ENCODE measurements at places on chromosomes 4 and X.

DNA sequence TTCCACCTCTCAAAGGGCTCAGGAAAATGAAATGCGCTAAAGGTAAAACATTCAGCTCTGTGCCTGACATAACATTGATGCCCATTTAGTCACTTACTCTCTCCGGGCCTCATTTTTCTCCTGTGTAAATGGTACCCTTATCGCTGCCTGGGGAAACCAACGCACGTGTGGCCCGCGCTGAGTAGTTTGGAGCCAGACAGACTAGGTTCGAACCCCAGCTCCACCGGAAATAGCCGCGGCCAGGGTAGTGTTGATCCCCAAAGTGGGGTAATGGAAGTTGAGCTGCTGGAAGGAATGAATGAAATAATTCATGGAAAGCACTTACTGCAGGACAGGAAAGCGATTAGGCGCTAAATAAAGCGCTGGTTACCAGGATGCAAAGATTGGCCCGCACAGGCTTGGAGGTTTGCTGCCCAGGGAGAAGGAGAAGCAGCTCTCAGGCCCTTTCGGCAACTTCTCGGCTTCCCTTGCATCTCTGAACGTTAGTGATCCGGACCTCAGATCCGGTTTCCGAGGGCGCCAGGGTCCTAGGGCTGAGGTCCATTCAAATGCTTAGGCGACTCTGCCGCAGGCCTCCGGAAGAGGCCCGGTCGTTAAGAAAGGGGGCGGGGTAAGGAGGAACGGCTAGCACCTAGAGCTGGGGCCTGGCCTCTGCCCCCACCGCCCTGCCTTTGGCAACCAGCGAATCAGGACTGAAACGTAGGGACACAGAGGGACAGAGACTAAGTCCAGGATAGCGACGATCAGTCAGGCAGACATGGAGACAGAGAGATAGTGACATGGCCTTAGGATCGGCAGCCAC, 13.3 kb downstream of the NKX3-2 start:
- DNase-seq, result no peak

DNA sequence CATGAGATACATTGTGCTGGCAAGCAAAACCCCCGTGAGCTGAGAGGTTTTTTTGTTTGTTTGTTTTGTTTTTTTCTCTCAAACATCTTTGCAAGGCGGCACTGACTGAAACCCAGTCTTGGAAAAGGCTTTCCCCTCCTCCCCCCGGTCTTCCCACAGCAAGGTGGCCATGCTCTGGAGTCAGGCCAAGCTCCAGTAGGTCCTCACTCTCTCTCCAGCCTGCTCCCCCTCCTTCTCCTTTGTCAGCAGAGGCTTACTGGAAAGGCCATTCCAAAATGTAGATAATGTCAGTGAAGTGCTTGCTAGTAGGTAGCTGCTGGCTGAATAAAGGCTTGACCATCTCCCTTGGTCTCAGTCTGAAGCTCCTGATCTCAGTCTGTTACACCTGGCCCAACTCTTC, 32.6 kb downstream of the FRMPD3 start:
- DNase-seq, result no peak

DNA sequence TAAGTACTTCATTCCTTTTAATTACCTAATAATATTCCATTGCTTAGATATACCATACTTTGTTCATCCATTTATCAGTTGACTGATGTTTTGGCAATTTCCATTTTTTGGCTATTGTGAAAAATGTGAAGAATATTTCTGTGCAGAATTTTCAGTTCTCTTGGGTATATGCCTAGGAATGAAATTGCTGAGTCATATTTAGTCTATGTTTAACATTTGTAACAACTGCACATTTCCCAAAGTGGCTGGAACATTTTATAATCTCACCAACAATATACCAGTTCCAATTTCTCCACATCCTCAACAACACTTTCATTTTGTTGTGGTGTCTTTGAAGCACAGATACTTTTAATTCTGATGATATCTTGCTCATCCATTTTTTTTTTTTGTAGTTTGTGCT, 215.5 kb downstream of the PDGFC start:
- DNase-seq, result no peak

DNA sequence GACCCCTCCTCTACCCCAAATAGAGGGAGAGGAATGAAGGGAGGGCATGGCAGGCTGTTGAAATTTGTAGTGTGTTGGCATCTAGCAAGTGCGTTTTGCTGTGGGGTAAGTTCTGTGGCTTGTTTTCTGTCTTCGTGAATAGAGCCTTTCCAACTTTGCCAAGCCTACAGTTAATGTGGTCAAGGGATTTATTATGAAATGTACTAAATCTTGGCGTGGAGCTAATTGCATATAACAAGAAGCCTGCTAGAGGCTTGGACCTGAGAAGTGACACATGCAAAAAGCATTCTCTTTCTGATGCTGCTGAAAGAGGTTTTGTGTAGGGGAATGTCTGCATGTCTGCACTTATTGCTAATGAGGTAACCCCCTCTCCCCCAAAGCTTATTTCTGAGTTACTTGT, 132.2 kb downstream of the BMPR1B start:
- DNase-seq, result no peak

DNA sequence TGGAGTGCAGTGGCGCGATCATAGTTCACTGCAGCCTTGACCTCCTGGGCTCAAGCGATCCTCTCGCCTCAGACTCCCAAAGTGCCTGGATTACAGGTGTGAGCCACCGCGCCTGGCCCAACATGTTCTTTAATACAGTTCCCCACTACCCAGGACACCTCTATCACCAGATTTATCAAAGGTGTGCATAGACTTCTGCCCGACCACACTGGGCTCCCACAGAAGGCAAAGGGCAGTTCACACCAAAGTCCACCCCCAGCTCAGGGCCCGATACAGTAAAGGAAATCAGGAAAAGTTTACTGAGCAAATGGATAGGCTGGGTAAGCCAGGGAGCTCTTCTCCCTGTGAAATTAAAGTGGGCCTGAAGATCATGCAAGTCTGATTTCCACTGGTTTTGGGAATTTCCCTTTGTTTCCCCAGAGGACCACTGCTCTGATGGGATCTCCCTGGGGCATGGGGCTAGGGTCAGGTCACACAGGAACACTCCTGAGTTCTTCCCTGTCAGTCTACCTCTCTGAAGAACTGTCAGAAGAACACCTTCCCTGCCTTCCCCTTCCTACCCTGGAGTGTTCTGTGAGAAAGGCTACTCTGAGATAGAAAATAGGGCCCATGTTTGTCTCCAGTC, 17.7 kb upstream of the PIM2 start:
- no peak for DNase-seq

DNA sequence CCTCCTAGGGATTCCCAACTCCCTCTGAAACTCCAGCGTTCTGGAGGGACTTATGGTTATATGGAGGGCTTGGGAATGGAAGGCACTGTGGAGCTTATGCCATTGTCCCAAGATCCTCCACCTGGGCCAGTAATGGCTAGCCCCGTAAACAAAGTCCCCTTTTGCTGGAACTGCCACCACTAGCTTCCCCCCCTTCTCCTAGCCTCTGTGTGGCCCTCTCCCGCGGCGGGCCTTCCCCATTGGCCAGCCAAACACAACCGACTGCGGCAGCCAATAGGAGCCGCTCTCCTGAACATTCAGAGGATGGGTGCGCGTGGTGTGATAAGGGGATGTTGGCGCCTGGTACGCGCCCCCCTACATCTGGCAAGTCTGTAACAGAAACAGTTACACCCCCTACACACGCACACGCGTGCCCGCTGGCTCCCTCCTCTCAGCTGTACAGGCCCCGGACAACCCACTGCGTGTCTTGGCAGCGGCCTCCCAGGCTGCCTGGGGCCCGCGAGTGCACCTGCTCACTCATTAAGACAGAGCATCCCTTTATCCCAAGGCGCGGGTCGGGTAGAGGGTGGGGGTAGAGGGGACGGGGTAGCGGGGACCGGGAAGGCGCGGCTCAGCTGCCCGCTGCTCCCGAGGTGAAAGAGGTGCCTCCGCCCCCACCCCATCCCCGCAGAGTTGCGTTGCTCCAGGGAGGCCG, 863 bp upstream of the RAB33A start:
- DNase-seq, result no peak

GRCh38 chr4:167000141-167000852, 234.0 kb downstream of the SPOCK3 start:
- DNase-seq, result no peak

GRCh38 chr4:6191448-6192130, 8.8 kb downstream of the JAKMIP1 start:
- no peak for DNase-seq

DNA sequence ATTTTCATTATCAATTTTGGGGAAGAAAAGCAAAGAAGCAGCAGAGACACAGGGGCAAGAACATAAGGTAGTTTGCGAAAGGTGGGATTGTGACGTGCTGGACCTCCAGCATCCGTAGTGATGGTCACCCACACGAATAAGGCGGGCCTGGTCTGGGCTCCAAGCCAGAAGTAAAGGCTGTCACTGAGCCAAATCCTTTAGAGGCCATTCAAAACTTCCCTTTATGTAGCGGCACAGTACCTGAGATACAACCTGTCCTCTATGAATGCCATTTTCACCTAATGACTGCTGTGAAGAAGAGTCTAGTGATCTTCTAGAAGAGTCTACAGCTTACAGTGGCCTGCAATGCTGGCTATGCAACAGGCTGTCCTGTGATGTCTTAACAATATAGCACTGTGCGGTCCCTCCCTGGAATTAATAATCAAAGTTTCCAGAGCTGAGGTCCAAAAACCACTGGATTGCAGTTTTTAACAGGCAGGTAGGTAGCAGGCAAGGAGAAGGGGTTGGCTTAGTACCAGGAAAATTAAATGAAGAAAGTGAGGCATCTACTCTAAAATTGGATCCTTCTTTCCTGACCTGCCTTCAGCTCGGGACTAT, 56.2 kb downstream of the TRIML1 start:
- no peak for DNase-seq

GRCh38 chr4:186765673-186766546, 42.3 kb upstream of the FAT1 start:
- no peak for DNase-seq

GRCh38 chr4:86891762-86892635, at the start of gene C4orf36:
TSS of gene C4orf36 (minus strand) at chr4:86892422. CDS start at chr4:86891520, 902 bp downstream.
- peak; percentile 48 for DNase-seq

DNA sequence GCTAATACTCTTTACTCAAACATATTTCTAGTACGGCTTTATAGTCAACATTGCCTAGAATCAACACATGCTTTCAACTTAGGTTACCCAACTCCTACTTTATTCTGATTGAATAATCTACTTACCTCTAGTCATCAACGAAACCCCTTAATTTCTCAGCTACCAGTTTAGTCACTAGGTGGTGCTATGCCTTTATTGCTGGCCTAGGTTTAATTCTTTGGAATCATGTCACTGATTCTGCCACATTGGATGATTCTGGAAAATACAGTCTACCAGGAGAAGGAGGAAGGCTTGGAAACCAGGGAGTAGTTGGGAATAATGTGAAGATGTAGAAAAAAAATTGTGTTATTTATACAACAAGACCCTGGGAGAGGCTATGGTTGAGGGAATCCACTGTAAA, 167.7 kb downstream of the DCAF12L2 start:
- no peak for DNase-seq

- DNase-seq, result no peak
Observed at GRCh38 chrX:13430136-13430827, 110.4 kb upstream of the ATXN3L start.

DNA sequence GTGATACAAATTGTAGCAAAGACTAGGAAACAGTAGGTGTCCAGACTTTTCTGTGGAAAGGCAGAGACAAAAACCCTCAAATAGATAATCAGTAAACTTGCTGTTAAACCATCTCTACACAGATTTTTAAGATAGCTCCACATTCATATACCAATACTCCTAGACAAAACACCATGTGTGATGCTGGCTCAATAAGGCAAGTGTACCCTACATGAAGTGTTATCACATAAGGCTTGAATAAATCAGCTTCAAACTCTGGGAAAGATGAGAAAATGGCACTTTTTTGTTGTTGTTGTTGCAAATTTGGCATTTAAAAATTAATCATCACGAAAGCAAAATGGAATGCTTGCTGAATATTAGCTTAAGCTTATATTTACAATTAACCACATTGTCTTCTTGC, 45.1 kb downstream of the DRD5 start:
- no peak for DNase-seq

DNA sequence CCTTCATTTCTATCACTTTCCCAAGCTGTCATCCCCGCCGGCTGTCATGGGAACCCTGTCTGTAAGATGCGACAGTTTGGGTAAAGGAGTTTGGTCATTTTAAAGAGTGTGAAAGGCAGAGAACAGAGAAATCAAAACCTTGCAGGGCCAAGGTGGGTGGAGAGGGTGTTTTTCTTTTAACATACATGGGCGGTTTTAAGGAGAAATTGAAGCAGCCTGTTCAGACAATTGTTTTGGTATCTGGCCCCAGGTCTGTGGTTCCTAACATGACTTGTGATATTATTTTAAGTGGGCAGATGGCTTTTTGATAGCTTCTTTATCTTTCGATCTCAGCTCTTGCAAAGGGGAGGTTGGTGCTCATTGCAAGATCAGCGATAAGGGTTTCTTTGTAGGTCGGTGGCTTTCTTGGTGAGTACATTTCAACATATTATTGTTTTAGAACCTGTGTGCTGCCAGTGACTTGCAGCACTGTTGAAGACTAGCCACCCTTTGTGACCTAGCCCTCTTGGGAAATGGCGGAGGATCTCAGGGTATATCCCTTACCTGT, 3.7 kb downstream of the PPP1R3F start:
- DNase-seq, result no peak

DNA sequence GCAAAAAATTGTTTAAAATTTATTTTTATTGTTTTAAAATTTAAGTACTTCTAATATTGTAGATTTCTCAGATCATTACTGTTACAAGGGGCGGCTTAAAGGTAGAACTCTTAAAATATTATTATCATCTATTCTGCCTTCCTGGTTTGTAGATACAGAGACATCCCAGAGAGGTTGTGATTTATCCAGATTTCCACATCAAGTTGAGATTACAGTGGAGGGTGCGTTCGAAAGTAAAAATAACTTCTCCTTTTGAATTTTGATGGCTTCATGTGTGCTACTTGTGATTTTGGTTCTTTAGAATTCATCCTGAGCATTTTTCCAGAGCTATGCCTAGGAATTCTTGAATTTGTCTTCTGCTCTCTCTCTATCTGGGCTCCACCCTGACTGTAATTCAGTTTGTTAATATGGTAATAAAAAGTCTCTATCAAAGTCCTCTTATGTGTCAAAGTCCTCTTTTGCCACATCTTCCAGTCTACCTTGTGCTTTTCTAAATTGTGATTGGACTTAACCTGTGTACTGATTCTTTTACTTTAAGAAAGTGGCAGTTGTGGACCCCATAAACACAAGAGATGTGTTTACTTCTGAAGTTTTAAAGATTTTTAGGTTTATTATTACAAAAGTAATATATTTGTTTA, 37.2 kb downstream of the CLCN3 start:
- no peak for DNase-seq

DNA sequence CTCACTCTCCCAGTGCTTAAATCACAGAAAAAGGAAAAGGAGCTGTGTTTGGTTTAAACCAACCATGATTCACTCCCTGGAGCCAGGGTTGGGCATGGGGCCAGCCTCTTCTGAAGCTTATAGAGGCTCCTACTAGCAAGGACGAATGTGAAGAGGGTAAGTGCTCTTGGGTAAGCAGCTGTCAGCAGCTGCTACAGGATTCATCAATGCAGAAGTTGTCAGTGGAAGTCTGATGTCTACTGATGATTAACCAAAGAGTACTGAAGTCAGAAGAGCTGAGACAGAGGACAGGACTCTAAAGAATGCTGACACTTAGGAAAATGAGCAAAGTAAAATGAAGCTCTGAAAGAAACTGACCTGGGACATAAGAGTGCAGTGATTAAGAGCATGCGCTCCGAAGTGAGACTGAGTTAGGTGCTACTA, 32.7 kb upstream of the JADE1 start:
- DNase-seq, result no peak
